H54 (cell line): ENCODE measurements at places on chromosomes 7 and 10.
A peak's percentile ranks its signal among the peaks of the same experiment; 100 is the strongest.

DNA sequence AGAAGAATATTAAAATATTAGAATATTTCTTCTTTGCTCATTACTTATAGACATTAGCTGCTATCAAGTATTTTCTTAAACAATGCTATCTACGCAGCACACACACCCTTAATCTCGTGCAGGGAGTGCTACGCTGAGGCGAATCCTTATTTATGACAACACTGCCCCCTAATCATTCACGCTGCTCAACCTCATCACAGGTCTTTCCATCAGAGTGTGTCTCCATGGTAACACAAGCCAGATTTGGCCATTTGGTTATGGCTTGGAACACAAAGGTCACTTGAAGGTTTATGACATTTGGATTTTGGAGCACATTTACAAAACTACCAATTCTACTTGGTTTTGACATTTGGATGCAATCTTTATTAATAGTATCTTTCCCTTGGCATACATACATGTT, 45.4 kb upstream of the MYO3A start:
- DNase-seq: no peak

DNA sequence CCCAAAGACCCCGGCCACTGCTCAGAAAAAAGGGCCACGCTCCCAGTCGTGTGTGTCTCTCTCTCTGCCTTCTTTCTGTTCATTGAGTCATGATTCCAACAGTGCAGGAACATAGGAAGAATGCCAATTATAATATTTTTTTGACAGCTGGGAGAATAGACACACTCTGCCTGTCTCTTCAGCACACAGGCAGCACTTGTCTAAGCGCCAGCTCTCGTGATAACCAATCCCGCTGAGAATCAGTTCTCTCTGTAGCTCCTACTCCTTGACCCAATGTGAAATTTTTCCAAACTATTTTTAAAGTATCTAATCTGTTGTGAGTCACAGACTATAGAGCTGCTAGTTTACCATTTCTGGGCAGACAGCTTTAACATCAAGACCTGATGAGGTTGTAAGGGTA, 145.7 kb upstream of the RHEB start:
- DNase-seq: no peak

DNA sequence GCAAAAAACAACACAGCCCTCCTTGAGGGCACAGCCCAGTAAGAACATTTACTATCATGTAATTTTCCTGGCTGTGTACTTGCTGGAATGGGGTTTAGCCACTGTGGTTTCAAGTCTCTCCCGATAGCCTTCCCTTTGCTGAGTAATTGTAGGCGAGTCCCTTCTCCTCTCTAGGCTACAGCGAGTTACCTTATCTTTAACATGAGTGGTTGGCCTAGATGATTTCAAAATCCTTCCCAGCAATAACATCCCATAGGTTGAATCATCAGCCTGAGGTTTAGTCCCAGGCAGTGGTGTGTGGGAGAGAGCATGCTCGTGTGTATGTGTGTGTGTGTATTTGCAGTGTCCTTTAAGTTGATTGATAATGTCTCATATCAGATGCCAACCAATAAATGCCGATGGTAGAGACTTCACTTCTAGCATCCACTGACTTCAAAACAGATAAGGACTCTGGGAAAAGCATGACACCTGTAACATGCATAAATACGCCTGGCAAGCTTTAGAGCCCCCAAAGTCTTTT, 142.9 kb upstream of the ZMIZ1 start:
- DNase-seq: peak; percentile 90

- DNase-seq: peak; percentile 86
Measured at GRCh38 chr7:155258226-155258560, 39.5 kb upstream of the INSIG1 start.

GRCh38 chr7:108348913-108349312, 107.3 kb downstream of the NRCAM start:
- no peak for DNase-seq

GRCh38 chr7:66883716-66884115, 37.3 kb upstream of the TMEM248 start:
- DNase-seq: peak; percentile 24

DNA sequence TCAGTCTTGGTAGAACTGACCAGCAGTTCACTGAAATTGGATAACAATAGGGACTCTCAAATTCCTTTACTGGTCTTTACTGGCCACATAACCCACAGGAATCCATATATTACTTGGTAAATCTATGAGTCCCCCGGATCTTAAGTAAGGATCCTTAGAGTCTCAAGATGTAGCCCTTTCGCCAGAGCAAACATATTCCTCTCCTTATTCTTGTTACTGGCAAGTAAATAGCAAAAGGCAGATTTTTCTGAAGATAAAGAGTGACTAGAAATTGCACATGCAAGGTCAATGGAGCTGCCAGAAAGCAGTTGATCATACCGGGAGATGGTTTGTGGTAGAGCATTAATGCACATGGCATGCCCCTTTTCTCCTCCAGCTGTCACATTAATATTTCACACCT, 283.0 kb downstream of the HDAC9 start:
- no peak for DNase-seq

GRCh38 chr10:21929070-21929469, 74.5 kb downstream of the DNAJC1 start:
- no peak for DNase-seq

DNA sequence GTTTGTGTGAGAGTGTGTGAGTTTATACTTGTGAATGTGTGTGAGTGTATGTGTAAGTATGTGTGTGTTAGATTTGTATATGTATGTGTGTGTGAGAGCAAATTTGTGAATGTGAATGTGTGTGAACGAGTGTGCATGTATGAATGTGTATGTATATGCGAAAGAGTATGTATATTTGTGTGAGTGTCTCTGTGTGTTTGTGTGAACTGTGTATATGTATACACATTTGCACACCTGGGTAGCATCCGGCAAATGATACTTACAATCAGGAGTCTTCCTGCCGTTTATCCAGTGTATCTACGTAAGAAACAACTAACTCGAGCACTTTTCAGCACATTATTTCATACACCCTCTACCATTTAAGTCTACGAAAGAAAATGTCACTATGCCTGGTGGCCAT, 487.4 kb downstream of the TNS3 start:
- no peak for DNase-seq
